Mesenteric fat pad (tissue), 1 donor: ENCODE measurements at places on chromosomes 4 and X.

- DNase-seq, result no peak
These were observed 162.5 kb upstream of the CASK start for GRCh38 chrX:42085836-42086235.

DNA sequence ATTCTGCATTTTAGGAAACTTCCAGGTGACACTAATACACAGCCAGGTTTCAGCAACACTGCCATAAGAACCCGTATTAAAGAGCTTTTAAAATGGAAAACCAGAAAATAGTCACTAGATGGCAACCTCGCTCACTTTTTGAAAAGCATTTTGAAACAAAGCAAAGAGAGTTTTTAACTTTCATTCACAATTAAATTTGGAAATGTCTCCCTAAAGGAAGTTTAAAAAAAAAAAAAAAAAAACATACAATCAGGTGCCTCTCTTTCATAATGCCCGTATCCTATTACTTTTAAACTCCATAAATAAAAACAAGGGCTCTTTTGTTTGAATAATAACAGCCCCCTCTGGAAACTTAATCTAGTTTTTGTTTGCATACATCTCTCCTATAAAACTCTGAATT is 20.3 kb downstream of the MEPE start:
- no peak for DNase-seq

- DNase-seq, result no peak
These were observed 313.3 kb upstream of the BMP3 start for GRCh38 chr4:80717204-80717603.

GRCh38 chr4:148965080-148965479 is 522.9 kb upstream of the NR3C2 start:
- no peak for DNase-seq

DNA sequence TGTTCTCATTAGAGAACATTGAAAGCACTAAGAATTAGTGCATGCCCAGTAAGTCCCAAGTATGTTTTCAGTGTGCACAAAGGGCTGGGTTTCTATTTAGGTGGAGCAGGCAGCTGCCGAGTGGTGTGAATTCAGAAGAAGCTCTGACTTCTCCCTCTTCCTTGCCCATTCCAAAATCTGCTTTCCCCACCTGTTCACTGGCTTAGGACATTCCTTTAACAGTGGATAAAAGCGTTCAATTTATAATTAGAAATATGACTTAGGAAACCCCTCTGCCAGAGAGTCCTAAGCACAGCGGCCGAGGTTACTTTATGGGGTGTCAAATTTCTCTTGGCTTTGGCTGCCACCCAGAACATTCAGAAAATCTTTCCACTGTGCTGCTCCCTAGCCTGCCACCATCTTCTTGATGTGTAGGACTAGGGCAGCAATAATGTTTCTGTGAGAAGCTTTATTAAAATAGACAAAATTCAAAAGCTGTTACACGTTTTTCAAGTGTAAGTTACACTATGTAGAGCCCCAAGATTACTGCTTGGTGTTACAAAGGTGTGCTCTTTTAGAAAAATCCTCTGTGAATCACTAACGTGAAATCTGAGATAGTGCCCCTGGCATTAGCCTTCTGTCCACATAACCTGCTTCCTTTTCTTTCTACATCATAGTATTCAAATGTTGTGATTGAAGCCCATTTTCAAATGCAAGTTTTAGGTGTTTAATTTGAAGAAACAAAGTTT is 191.6 kb upstream of the ANKRD50 start:
- no peak for DNase-seq

DNA sequence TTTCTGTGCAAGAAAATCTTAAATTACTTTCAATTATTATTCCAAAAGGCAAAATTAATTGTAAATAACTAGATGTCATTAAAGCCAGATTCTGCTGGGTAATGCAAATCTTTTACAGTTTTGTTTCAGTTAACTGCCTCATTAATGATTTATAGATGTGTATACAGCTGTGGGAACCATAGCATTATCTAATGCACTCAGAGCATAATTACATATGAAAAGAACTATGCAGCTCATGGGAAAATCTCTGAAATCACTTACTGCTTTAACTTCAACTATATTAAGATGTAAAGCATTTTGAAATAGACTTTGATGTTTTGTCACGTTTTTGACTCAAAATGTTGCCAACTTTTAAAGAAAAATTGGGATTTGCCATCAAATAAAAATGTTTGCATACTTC is 630.3 kb upstream of the KLHL4 start:
- no peak for DNase-seq

DNA sequence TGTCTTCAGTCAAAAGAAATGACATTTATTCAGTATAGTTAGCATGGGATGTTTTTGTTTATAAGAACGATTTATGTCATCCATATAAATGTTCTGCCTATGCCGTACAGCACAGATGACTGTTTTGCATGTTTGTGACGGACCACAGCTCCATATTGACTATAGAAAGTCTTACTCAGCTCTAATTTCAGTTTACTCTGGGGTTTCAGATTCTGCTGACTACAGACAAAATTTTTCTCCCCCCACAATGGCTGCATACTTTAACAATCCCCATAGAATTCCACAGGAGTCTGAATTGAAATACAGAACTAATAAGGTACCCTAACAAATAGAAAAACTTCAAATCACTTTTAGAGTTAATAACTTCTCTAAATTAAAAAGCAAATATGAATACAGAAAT is 191.0 kb downstream of the SCFD2 start:
- DNase-seq, result no peak

- no peak for DNase-seq
These were observed 513 bp downstream of the NHSL2 start for GRCh38 chrX:71910986-71911730.

DNA sequence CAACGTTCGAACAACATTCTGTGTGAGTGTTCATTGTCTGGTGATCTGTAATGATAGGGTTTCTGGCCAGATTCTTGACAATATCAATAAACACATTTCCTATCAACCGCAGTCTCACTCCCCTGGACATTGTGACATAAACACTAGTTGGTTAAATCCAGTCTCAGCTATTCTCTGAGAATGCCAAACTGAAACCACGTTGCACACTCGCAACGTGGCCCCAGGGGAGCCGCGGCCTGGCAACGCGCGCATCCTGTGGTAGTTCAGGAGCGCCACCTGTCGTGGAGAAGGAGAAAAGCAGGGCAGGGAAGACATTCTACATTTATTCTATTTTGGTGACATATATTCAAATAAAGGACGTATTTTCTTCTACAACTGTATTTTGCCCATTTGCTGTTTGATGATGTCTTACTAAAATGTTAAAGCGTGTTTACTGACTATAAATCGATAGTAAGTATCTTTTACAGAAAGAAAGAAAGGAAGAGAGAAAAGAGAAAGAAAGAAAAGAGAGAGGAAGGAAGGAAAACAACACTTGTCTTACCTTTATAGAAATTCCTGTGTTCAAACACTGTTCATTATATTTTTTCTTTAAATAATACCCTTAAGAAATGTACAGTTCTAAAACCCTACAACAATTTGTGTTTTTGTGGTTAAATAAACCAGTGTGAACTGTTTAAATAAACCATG is 738.3 kb upstream of the FRG1 start:
- DNase-seq, result no peak
